ENCODE measurements at places on chromosomes 1 and 21. TPM values are rescaled to one million over a fixed set of nuclear protein-coding genes. Genes with fewer than 3 reads are reported as not detected.

DNA sequence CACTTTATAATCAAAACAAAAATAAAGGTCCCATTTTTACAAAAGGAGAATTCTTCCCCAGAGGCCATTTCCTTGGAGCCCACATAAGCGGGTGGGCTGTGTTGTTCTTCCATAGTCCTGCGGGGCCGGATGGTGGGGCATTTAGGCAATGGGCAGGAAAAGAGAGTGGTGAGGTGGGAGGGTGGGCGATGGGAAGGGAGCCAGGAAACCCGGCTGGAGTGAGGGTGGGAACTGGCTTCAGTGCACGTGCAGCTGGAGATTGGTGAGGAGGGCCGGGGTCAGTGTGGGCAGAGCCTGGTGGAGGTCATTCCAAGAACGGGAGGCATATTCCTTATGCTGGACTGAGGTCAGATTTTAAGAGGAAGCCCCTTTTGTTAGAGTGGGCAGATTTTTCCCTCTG, 13.6 kb downstream of the NENF start:
- DNase-seq = no peak
- no peaks in the 10 kb centered on the region for H3K27me3 ChIP-seq
- no peaks in the 10 kb centered on the region for H3K36me3 ChIP-seq
- no peak overlapping the region for H3K4me3 ChIP-seq

GRCh38 chr1:101144671-101145448, 92.0 kb upstream of the S1PR1 start:
- DNase-seq = no peak
- peaks cover under 1% of the 10 kb centered on the region for H3K4me1 ChIP-seq
- no peak overlapping the region for H3K27ac ChIP-seq

GRCh38 chr1:224846119-224846907, 83.2 kb upstream of the DNAH14 start:
- H3K4me1 ChIP-seq = no peaks in the 10 kb centered on the region
- H3K27ac ChIP-seq = no peak overlapping the region
- no peaks in the 10 kb centered on the region for H3K27me3 ChIP-seq
- no peak for DNase-seq
- no peak overlapping the region for H3K4me3 ChIP-seq

DNA sequence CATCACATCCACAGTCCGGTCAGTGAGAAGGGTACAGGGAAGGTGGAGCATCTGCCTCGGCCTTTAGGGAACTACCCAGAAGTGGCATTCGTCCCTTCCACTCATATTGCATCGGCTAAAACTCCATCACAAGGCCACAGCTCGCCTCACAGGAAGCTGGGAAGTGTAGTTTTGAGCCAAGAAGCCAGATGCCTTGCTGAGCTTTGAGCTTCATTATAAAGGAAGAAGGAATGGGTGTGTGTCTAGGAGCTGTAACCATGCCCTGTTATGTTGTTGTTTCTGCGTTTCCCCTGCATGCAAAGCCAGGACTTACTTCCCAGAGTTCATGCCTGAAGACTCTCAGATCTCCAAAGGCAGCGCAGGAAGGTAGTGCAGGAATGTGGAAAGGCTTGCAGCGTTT, 61.1 kb downstream of the OPTC start:
- H3K27ac ChIP-seq = no peak overlapping the region
- peaks cover 80% of the 10 kb centered on the region for H3K4me1 ChIP-seq
- H3K36me3 ChIP-seq = no peaks in the 10 kb centered on the region
- H3K4me3 ChIP-seq = no peak overlapping the region
- no peaks in the 10 kb centered on the region for H3K27me3 ChIP-seq

GRCh38 chr1:228978484-228979324, 243.4 kb downstream of the RHOU start:
- no peaks in the 10 kb centered on the region for H3K4me1 ChIP-seq
- no peak overlapping the region for H3K27ac ChIP-seq
- no peak overlapping the region for H3K4me3 ChIP-seq
- peaks cover 66% of the 10 kb centered on the region for H3K27me3 ChIP-seq
- DNase-seq = no peak
- no peaks in the 10 kb centered on the region for H3K36me3 ChIP-seq

- no peaks in the 10 kb centered on the region for H3K36me3 ChIP-seq
- no peak for DNase-seq
- no peaks in the 10 kb centered on the region for H3K4me1 ChIP-seq
- H3K27ac ChIP-seq = no peak overlapping the region
- no peak overlapping the region for H3K4me3 ChIP-seq
- H3K27me3 ChIP-seq = no peaks in the 10 kb centered on the region
These were observed 33.3 kb downstream of the GNPAT start for GRCh38 chr1:231274119-231274825.

DNA sequence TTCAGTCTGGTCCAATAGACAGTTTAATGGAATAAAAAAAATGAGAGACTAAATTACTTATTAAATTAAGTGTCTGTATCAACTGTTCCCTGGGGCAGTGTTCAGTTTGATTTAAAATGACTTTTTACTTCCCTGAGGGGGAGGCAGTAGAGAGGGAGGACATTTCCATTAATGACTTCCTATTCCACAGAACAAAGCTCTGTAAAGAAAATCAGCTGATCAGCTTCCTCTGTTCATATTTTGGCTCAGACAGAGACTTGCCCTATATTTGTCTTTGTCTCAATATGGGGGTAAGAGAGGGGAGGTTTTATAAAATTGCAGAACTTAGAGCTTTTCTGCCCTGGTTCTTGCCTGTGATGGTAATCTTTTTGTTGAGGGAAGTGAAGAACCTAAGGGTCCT, 8.4 kb downstream of the CFAP126 start:
- H3K27ac ChIP-seq = no peak overlapping the region
- H3K4me1 ChIP-seq = no peaks in the 10 kb centered on the region
- no peak for DNase-seq

BSDC1 gene
- 74.0 TPM for total RNA-seq

TMEM125 gene
- total RNA-seq = 55.6 TPM

PPM1J gene
- total RNA-seq = 6.0 TPM

CCDC17 gene
- total RNA-seq = 5.6 TPM

HES4 gene
- 41.8 TPM for total RNA-seq
